ENCODE measurements at places on chromosomes 5 and 9.

- no peak for DNase-seq
These were observed 691 bp downstream of the FCHO2 start for GRCh38 chr5:72956324-72957140.

- DNase-seq, result no peak
These were observed 229.7 kb upstream of the PIK3R1 start for GRCh38 chr5:67985686-67986387.

- no peak for DNase-seq
These were observed 109.7 kb downstream of the PDZD2 start for GRCh38 chr5:31748458-31749172.

DNA sequence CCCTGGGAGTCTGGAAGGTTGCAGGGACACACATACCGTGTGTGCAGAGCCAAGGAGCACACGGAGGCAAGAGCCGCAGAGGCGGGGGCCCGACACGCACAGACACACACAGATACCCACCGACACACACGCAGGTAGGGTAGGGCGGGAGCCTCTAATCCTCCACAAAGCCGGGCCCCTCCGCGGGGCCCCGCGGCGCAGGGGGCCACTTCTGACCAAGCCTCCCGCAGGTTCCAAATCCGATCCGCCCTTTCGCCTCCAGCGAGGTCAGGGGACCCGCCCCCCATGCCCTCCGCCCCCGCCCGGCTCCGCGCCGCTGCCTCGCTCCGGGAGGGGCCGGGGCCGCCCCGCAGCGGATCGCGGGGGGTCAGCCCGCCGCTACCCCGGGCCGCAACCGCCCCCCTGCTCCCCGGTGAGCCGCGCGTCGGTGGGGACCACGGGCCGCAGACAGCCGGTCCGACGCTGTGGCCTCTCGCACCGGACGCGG is 1.4 kb upstream of the LMX1B start:
- DNase-seq, result no peak

GRCh38 chr5:34410411-34411139 is 245.6 kb upstream of the RAI14 start:
- no peak for DNase-seq

DNA sequence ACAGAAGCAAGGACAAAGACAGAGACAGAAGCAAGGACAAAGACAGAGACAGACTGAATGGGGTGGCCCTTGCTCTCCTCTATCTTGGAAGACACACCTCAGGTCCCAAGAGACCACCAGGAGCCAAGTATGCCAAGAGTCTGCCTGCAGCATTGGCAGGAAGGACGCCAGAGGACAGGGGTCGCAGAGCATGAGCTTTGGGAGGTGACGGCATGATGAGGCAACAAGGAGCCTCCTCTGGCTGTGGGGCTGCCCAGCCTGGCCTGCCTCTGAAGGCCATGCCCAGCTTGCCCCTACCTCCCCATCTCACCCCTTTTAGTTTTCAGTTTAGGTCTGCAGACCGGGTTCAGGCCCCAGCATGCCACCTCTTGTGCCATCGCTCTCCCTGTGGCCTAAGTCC is 17.6 kb downstream of the PDGFRB start:
- no peak for DNase-seq

- DNase-seq, result no peak
These were observed 707 bp upstream of the RIMOC1 start for GRCh38 chr5:41903382-41903891.

DNA sequence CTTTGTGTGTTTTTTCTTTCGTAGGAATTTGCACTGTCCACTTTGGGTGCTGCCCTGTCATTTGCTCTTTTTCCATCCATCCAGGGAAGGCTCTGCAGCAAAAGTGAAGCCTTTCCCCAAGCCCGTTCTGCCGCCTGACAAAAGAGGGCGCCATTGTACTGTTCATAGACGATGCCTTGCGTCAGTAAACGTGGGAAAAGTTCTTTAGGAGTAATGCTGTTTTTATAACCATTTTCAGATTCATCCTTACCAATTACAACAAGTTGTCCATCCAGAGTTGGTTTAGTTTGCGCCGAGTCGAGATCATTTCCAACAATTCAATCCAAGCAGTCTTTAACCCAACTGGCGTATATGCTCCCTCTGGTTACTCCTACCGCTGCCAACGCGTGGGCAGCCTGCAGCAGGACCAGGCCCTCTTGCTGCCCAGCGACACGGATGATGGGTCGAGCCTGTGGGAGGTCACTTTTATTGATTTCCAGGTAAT is 34.3 kb upstream of the RPS23 start:
- DNase-seq, result peak; percentile 9

GRCh38 chr5:142904416-142904815 is 134.2 kb downstream of the ARHGAP26 start:
- no peak for DNase-seq

DNA sequence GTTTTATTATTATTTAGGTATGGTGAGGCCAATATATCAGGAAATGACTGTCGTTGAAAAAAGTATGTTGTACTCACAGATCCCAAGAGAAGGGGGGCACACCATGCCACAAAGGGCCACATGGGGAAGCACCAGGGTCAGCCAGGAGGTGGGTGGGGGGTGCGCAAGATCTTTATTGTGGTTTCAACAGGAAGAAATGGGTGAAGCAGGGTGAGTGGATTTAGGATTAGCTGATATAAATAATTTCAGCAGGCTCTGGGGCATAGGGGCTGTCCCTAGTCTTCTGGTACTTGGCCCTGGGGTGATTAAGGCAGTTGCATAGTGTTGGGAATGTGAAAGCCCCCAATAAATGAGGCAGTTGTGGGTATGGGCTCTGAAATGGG is 8.6 kb downstream of the PDCD1LG2 start:
- no peak for DNase-seq

GRCh38 chr9:124527781-124528180 is 20.6 kb upstream of the NR5A1 start:
- DNase-seq, result no peak

DNA sequence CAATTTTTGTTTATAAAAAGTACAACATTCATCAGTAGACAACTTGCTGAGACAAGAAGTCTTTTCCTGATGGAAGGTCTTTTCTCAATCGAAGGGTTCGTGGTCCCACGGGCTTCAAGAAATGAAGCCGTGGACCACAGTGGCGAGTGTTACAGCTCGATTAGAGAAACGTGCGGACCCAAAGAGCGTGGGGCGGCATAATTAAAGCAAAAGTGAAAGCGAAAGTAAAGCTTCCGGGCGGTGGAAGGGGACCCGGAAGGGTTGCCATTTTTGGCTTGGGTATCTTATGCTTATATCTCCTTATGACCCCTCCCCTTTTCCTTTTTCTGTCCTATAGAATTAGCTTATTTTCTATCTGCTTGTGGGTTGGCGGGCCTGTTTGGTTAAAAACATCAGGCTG is 2309.4 kb upstream of the ACO1 start:
- no peak for DNase-seq

GRCh38 chr5:172403189-172403796 is 51.0 kb downstream of the SH3PXD2B start:
- no peak for DNase-seq

DNA sequence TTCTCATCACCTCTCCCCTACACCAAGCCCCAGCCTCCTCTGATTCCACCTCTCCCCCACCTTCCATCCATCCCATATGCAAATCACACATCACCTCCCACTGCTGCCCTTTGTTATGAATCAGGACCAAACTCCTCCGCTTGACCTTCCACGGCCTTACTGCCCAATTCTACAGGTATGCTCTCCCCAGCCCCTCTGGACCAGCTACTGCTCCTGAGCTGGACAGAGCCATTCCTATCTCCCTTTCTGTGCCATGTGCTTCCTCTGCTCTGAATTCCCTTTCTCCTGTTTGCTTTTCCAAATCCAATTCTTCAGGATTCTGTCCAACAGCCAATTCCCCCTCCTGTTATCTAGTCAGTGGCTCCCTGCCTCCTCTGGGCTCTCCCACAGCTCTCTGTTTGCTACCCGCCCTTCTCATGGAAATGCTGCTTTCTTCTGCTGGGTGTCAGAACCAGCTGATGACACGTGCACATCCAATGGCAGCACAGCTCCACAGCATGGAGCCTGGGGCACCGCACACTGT is 8.3 kb downstream of the FABP6 start:
- no peak for DNase-seq

DNA sequence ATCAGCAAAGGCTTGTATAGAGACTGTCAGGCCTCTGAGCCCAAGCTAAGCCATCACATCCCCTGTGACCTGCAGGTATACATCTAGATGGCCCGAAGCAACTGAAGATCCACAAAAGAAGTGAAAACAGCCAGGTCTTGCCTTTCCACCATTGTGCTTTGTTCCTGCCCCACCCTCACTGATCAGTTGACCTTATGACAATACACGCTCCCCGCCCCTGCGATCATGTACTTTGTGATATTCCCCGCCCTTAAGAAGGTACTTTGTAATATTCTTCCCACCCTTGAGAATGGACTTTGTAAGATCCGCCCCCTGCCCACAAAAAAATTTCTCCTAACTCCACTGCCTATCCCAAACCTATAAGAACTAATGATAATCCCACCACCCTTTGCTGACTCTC is 18.6 kb upstream of the NPM1 start:
- no peak for DNase-seq

GRCh38 chr9:99573085-99573484 is 248.6 kb upstream of the NR4A3 start:
- no peak for DNase-seq

DNA sequence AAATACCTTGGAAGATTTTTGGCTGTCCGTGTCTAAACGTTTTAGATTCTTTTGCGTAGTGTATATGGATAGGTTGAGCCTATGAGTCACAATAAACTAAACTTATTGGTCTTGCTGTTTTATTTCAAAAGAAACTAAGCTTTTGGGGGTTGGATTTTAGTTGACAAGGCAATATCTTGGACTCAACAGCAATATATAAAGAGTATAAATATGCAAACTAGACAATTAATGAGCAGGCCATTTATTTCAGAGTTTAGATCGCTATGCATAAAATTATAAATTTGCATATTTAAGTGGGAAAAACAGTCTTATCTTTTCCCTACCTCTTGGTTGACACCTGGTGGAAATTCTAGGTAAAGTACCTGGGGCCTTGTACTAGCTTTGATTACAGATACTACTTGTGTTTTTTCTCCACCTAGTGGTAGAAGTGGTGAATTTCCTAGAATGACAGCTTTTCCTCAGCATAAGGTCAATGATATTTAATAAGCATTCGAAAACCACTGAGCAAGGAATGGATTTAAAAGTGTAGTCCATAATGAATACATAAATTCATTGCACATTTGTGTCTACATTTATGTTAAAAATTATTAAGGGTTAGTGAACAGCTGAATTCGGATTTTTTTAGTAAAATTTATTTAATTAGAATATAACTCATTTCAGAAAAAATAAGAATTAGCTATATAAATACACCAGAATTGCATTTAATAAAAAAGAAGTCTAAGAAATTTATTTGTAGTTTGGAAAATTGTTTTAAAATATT is 1.7 kb upstream of the ARRDC3 start:
- peak; percentile 79 for DNase-seq
